Myometrial cell (primary cell): ENCODE measurements at places on chromosomes 6 and 20. TPM values are rescaled to one million over a fixed set of nuclear protein-coding genes. Genes with fewer than 3 reads are reported as not detected.

Gene LTA
- total RNA-seq = not detected in 2 replicates

Gene NRSN1
- not detected in 2 replicates for total RNA-seq

Gene ISM1
- not detected in 2 replicates for total RNA-seq

Gene TRAPPC3L
- not detected in 2 replicates for total RNA-seq

Gene SIRPG
- not detected in 2 replicates for total RNA-seq
